ENCODE measurements at places on chromosomes 3 and 15. TPM values are rescaled to one million over a fixed set of nuclear protein-coding genes. Genes with fewer than 3 reads are reported as not detected.

The LMAN1L gene
- total RNA-seq = not detected

The XYLB gene
- total RNA-seq = 14.3 TPM

The TERC gene
- total RNA-seq = 608 TPM

The SLC24A5 gene
- total RNA-seq = 0.18 TPM

The SMAD6 gene
- 52.7 TPM for total RNA-seq

The TRIM71 gene
- 6.9 TPM for total RNA-seq

The MB21D2 gene
- 16.9 TPM for total RNA-seq

The HLTF gene
- total RNA-seq = 36.0 TPM

The ERC2 gene
- 3.0 TPM for total RNA-seq

The SEC22A gene
- 30.1 TPM for total RNA-seq

The POTEB gene
- total RNA-seq = not detected

The CTXN2 gene
- total RNA-seq = not detected

The SH2D7 gene
- total RNA-seq = not detected

The CCDC54 gene
- not detected for total RNA-seq

The DOCK3 gene
- total RNA-seq = 0.88 TPM

The EIF4E3 gene
- total RNA-seq = 7.2 TPM

The CACNA2D2 gene
- 10.1 TPM for total RNA-seq

The NMB gene
- total RNA-seq = 5.8 TPM

The CCR3 gene
- 0.47 TPM for total RNA-seq

Measured in metanephros (tissue), 2 donors.